Activated CD8-positive, alpha-beta T cell treated with anti-CD3 and anti-CD28 coated beads for 36 hours (primary cell): ENCODE measurements at places on chromosomes 5 and 9. TPM values are rescaled to one million over a fixed set of nuclear protein-coding genes. Genes with fewer than 3 reads are reported as not detected.

- no peak for DNase-seq
These were observed 110.1 kb upstream of the ABCA1 start for GRCh38 chr9:105038051-105038450.

DNA sequence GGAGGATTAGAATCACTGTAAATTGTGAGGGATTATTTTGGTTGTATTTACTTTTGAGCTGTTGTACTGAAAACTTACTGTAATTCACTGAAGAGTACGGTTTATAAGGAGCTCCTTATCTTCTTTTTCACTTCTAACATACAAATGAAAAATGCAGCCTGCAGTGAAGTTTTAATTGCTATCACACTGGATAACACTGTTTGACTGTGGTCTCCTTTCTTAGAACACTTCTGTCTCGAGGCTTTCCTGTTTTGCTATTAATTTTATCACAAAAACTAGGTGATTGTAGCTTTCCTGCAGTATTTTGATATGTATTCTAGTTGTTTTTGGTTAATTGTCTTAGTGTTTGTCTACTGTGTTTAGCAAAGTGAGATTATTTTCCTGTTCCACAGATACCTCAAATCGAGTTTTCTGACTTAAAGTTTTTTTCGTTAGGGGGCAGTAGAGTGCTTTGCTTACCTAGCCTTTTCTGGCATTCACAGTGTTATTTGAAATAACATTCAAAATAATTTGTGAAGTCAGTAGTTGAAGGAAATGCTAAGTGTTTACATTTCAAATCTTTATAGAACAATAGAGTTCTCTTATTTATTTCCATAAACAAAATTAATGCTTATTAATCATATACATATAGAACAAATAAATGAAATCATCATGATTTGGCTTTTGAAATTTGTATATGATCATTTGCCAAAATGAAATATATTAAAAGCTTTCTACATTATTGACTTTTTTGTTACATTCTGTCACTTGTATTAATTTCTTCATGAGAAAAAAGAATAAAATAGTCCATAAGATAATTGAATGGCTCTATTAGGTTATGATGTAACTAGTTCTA, 52.9 kb downstream of the COMMD10 start:
- no peak for DNase-seq

GRCh38 chr9:135741276-135742219, 39.6 kb downstream of the KCNT1 start:
- no peak for DNase-seq

DNA sequence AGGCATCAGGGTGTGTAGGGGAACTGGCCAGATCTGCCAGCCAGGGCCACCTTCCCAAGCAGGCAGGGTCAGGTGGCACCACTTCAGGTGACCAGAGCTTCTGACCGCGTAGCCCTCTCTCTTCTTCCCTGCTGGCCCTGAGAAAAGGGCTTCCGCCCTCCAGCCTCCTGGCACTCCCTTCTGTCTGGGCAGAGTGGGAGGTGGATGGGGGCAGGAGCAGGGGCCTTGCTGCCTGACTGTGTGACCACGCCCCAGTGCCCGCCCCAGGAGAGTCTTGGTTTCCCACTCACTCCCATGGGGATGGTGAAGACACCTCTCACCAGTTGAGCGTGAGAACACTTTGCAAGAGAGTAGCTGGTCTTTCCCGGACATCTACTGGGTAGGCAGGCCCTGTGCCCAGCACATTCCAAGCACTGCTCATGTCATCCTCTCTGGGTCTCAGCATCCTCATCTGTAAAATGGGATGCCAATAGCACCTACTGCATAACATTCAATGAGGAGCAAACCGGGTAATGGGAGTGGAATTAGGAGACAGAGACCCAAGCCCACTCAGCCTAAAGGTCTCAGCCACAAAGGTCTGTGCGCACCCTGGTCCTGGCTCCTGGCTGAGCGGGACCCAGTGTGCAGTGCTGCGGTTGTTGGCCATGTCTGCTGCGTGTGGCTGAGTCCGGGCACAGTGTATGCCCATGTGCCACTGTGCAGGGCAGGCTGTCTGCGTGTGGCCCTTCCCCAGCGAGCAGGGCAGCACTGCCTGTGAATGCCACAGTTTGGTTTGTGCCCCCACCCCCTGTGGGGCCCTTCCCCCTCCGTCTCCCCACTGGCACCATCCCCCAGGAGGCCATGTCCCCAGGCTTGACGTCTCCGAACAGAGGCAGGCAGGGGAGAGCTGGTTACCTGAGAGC, 179.1 kb upstream of the IER5L start:
- DNase-seq = no peak

DDX4 gene
- not detected for total RNA-seq

TLR4 gene
- not detected for total RNA-seq

DNA sequence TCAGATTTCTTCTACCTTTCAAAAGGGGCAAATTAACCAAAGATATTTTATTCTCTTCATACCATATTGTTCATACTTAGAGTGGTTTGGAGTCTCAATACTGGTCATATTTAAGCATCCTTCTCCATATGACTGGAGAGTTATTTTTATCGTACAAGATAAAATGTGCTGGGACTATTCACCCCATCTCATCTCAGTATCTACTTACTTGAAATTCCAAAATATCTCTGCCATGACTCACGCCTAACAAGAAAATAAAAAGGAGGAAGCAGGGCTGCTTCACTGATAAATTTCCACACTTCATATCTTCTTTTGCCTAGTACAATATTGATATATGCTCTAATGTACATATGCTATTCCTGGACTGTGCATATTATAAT, 277.9 kb upstream of the CDH9 start:
- no peak for DNase-seq

IL13 gene
- total RNA-seq = 4.8 TPM

DNA sequence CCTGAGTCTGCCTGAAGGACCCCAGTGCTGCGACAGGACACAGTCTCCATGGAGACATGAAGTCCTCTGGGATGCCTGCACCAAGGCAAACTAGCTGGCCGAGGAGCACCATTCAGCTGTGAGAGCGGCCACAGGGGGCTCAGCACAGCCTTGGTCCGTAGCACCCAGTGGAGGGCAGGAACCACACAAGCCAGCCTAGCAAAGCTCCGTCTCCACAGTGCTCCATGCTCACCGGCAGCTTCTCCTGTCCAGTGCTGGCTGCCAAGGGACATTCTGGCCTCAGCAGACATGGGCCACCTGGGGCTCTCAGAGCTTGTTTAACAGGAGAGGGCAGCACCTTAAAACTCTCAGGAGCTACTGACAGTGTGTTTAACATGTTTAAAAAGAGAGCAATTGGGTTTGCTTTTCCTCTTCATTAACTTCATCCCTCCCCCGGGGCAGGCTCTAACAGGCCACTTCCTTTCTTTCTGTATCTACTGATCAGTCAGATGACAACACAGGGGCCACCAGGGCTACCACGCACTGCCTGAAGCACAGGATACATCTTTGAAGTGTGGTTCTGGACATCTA, 57.0 kb downstream of the SECISBP2 start:
- peak; percentile 64 for DNase-seq

DNA sequence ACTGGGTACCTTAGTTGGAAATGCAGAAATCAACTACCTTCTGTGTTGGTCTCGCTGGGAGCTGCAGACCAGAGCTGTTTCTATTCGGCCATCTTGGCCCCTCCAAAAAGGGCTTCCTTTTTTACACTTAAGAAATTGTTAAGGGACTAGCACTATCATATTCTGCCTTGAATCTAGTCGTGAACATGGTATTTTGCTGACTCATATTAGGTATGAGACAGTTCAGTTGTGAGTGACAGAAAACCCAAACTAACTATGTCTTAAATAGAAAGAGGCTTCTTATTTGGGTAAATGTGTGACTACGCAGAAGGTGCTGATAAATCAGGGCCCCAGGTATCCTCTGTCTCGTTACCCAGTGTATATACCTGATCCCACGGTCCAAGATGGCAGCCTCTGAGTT, 298.2 kb downstream of the EDIL3 start:
- DNase-seq = no peak

DNA sequence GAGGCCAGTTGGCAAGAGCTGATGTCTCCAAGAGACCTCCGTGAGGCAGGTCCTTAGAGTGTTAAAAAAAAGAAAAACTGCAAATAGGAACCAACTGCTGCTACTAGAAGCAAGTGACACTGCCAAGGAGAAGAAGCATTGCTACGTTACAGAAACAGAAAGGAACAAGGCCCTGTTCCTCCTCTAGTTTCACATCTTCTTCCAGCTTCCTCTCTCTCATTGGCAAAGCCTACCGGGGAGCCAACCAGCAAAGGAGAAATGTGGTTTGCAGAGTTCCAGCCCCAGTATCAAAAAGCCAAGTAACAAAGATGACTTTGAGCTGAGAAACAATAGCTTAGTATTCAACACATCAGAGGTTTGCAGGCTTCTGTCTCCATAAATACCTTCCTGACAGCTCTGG, 145.9 kb downstream of the PRELID2 start:
- no peak for DNase-seq
